Activated T-helper 1 cell treated with Interleukin-2 at 50 U/mL for 16 hours (primary cell): ENCODE measurements at places on chromosomes 2 and 18.

DNA sequence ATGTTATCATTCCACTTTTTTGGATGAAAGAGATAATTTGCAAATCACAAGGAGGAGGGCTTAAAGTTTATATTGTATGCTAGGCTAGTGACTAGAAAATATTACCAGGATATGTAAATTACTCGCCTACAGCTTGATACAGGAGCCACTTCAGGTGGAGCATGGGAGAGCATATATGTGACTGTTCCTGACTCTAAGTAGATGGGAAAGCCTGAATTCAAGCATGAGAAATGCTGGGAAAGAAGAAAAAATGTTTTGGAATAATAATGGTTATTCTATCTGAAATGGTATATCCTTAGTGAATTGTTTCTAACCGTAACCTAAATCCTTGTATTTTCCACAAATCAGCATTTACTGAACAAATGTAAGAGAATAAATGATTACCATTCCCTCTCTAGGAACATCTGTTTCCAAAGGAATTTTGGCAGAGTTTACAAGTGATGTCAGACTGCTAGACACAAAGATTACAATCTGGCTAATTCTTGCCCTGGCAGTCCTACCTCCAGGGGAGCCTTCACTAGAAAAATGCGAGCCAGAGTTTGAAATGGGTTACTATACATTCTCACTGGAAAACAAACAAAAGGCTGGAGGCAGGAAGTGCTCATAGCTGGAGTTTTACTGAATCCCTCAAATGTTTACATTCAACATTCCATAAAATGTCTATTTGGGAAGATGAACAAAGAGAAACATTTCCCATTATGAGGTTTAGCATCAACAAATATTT, 129.4 kb upstream of the MAPRE2 start:
- DNase-seq = no peak

GRCh38 chr2:71505086-71505769, 51.9 kb downstream of the DYSF start:
- no peak for DNase-seq

DNA sequence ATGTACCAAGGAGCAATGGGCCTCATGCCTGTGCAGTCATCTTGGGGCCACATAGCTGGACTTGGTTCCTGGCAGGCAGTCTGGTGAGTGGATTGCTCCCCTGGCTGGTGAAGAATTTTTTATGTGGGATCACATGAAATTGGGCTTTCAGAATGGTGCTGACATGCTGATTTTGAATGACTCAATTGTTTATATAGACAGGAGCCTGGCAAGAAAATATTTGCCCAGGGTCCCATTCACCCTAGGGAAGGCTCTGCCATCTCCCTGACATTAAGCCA, 266.9 kb downstream of the DYSF start:
- no peak for DNase-seq

DNA sequence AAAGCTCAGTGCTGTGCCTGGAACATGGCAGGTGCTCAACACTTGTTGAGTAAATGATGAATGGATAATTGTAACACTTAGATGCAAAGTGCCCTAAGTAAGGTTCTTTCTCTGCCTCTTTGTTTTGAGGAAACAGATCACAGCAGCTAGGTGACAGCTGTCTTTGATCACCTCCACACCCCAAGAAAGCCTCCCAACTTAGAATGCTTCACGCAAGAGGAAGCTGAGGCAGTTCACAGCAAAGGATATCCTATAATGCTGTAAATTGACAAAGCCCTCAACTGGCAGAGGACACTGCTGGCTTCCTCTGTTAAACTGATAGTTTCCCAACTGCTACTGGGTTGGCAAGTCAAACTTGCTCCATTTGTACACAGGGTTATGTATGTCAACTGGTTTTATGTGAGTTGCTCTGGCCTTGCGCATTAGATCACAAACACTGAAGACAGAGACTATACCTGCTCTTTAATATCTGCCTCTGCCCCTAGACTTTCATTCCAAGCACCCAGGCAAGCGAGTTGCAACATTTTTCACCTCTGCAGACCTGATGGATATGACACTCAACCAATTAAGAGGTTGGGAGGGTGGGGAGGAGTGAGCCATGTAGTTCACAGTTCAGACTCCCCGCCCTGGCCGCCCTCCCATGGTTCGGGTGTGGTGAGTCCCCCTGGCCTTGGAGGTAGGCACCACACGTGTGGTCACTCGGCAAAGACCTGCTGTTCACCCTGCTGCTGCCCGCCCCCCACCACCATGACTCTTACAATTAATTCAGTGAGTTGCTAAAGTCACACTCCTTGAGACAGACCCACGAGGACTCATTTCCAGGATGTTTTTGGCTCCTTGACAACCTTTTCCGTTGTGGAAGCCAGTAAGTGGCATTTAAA, 4.8 kb upstream of the MALL start:
- DNase-seq = no peak

DNA sequence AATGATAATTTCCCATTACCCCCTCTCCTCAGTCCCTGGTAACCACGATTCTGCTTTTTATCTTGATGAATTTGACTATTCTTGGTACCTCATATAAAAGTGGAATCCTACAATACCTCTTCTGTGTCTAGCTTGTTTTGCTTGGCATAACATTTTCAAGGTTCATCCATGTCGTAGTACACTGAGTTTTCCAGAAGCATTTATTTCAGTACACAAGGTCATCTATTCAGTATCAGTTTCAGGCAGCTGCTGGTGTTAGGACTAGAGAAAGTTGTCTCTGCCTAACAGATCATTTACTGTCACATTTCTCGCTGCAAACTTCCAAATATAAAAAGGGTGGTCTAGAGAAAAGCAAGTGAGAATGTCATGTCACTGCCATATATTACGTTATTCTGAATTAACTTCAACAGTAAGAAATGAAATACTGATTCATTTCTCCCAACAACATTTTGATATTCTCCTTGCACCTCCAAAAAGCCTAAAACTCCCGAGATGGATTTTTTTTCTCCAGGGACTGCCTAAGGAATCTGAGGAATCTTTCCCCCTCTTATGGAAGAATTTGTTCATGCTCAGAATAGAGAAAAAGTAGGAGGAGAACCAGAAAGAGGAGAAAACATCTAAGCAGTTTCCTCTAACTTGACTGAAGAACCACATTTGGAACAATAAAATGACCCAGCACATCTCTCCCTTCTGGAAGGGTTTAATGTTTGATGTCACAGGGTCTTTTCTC, 36.0 kb downstream of the CDK15 start:
- DNase-seq = no peak
